ENCODE measurements at places on chromosomes 3 and 15. TPM values are rescaled to one million over a fixed set of nuclear protein-coding genes. Genes with fewer than 3 reads are reported as not detected.

DNA sequence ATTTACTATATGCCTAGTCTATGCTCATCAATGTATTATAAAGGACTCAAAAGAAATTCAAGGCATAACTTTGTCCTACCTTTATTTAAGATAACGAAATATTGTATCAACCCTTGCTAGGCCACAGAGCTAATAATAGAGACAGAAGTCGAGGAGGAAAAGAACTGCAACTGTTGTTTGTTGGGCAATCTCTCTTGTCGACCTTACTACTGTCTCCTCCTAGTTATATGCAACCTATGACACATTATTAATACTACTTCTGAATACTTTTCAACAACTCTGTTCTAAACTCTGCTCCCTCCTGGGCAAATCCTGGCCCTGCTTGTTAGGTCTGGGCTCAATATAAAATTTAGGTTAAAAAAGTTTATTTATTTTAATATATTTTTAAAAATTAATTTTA, 24.6 kb downstream of the SPPL2A start:
- DNase-seq = no peak
- H3K27ac ChIP-seq = no peak overlapping the region
- H3K36me3 ChIP-seq = peaks cover 12% of the 10 kb centered on the region
- H3K4me1 ChIP-seq = no peaks in the 10 kb centered on the region
- no peaks in the 10 kb centered on the region for H3K27me3 ChIP-seq
- H3K4me3 ChIP-seq = no peak overlapping the region

The C15orf39 gene
- 4.0 TPM for total RNA-seq

GRCh38 chr3:9704347-9705322, 1.0 kb downstream of the CPNE9 start:
- H3K27ac ChIP-seq = no peak overlapping the region
- H3K36me3 ChIP-seq = no peaks in the 10 kb centered on the region
- peaks cover 8% of the 10 kb centered on the region for H3K4me1 ChIP-seq
- H3K4me3 ChIP-seq = peak overlapping the region; percentile 11

DNA sequence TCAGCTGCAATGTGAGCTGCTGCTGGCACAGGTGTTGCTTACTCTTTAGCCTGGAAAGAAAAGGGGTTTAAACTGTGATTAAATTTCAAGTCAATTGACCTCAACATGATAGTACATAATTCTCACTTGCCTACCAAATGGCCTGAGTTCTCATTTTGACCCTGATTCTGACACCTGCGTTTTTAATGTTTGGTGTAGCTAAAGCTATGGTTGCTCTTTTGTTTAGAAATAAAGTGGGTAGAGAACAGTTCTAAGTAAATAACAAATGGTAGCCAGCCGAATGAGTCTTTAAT, 100.8 kb upstream of the SOX2 start:
- H3K4me3 ChIP-seq = no peak overlapping the region
- H3K4me1 ChIP-seq = no peaks in the 10 kb centered on the region
- DNase-seq = no peak
- H3K27ac ChIP-seq = no peak overlapping the region

GRCh38 chr3:156252656-156253055, 132.3 kb downstream of the KCNAB1 start:
- no peaks in the 10 kb centered on the region for H3K36me3 ChIP-seq
- no peak overlapping the region for H3K4me3 ChIP-seq
- H3K27ac ChIP-seq = no peak overlapping the region

- no peaks in the 10 kb centered on the region for H3K36me3 ChIP-seq
- H3K4me3 ChIP-seq = no peak overlapping the region
- H3K4me1 ChIP-seq = peaks cover 10% of the 10 kb centered on the region
Measured at GRCh38 chr3:48305396-48305795, 28.1 kb downstream of the SPINK8 start.

GRCh38 chr3:24390169-24391130, 104.2 kb downstream of the THRB start:
- no peaks in the 10 kb centered on the region for H3K27me3 ChIP-seq
- H3K4me1 ChIP-seq = peaks cover 4% of the 10 kb centered on the region
- H3K27ac ChIP-seq = no peak overlapping the region

The MAP1A gene
- total RNA-seq = 0.42 TPM

DNA sequence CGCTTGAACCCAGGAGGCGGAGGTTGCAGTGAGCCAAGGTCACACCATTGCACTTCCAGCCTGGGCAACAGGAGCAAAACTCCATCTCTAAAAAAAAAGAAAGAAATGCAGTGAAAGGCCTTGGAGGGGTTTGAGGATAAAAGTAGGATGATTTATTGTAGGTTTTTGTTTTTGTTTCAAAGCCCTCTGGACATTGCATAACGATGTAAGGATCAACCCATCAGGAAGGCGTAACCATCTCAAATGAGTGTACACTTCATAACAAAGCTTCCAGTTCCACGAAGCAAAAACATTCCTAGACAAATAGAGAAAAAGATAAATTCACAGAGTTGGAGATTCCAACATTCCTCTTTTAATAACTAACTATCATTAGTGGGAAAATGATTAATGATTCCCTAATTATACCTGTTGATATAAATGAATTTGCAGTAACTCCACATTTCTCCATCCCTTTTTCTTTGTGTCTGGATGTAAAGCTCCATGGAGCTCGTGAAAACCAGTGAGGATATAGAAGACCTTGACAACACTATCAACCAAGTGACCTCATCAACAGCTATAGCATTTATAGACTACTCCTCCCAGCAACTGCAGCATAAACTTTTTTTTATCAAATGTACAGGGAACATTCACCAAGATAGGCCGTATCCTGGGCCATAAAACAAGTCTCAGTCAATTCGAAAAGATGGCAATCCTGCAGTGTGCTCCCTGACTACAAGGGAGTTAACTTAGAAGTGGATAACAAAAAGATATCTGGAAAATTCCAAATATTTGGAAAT, 48.7 kb upstream of the PPP4R2 start:
- DNase-seq = no peak
- H3K36me3 ChIP-seq = no peaks in the 10 kb centered on the region
- peaks cover 4% of the 10 kb centered on the region for H3K4me1 ChIP-seq
- no peaks in the 10 kb centered on the region for H3K27me3 ChIP-seq

DNA sequence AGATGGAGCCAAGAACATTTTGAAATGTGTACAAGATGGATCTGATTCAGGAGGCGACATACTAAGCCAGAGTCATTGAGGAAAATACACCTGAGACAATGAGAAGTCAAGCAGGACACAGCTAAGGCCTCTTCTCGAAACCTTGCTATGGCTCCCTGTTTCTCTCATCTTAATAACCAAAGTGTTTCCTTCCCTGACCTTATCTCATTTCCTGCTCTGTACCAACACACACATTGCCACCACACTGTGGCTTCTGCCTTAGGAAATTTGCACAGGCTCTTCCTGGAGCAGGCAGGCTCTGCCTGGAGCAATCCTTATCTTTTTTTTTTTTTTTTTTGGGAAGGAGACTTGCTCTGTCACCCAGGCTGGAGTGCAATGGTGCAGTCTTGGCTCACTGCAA, 36.6 kb downstream of the OXSM start:
- H3K4me1 ChIP-seq = no peaks in the 10 kb centered on the region
- DNase-seq = no peak
- H3K27ac ChIP-seq = no peak overlapping the region
- H3K4me3 ChIP-seq = no peak overlapping the region

The NISCH gene
- total RNA-seq = 39.8 TPM

DNA sequence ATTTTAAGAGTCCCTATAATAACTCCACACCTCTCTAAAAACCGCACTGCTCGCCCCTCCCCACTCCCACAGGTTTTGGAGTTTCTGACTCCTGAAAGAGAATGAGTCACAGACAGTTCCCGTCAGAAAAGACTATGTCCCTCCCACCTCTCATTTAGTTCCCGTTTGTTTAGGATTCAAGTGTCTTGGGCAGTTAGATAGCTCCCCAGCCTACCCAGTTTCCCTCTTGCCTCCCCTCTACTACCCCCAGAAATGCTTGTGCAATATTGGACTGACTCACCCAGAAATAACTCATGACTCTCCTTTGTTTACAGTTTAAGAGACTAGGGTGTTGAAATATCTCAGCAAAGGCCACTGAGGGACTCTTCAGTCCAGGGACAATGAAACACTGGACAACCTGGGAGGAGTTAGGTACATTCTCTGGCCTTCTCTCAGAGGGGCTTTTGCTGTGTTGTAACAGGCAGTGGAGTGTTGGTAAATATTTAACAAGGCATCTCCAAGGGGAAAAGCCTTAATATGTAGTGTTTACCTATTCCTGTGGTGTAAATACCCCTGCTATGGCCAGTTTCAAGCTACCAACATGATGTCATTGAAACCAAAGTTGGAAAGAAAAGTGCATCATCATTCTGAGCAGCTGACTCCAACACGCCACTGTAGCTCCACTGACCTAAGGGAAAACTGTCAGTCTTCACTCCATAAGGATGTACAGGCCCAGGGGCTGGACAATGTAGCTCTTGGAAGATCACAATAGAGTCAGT, 96.1 kb upstream of the CHD2 start:
- H3K4me3 ChIP-seq = no peak overlapping the region
- H3K4me1 ChIP-seq = no peaks in the 10 kb centered on the region
- H3K27me3 ChIP-seq = no peaks in the 10 kb centered on the region

The GOLGA8H gene
- 0.17 TPM for total RNA-seq

GRCh38 chr3:30256474-30256873, 349.9 kb upstream of the TGFBR2 start:
- no peak overlapping the region for H3K4me3 ChIP-seq
- H3K4me1 ChIP-seq = peaks cover 2% of the 10 kb centered on the region
- no peaks in the 10 kb centered on the region for H3K36me3 ChIP-seq
- H3K27me3 ChIP-seq = no peaks in the 10 kb centered on the region

- no peaks in the 10 kb centered on the region for H3K27me3 ChIP-seq
- H3K4me3 ChIP-seq = no peak overlapping the region
- H3K27ac ChIP-seq = no peak overlapping the region
- no peaks in the 10 kb centered on the region for H3K36me3 ChIP-seq
- no peak for DNase-seq
Measured at GRCh38 chr3:194782698-194783404, 97.2 kb downstream of the FAM43A start.

GRCh38 chr3:111481551-111481950, 60.4 kb upstream of the CD96 start:
- H3K27ac ChIP-seq = no peak overlapping the region
- H3K4me3 ChIP-seq = no peak overlapping the region
- no peak for DNase-seq
- no peaks in the 10 kb centered on the region for H3K36me3 ChIP-seq

- no peak for DNase-seq
- no peaks in the 10 kb centered on the region for H3K27me3 ChIP-seq
- H3K36me3 ChIP-seq = no peaks in the 10 kb centered on the region
- no peak overlapping the region for H3K27ac ChIP-seq
- H3K4me3 ChIP-seq = no peak overlapping the region
Measured at GRCh38 chr3:178393824-178394223, 142.4 kb upstream of the KCNMB2 start.

DNA sequence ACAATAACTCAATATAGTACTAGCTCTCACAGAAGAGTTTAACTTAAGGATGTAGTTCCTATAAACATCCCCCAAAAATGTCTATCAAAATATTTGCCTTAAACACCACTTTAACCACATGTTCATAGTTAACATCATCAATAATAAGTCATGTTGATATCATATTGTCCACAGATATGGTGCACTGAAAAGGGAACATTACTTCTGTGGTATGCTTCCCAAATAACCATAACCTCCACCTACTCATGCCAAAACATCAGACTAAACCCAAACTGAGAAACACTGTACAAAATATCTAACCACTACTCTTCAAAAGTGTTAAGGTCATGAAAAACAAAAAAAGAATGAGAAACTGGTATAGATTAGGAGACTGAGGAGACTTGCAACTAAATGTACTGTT, 32.9 kb downstream of the SLC4A7 start:
- no peak for DNase-seq
- H3K27me3 ChIP-seq = no peaks in the 10 kb centered on the region
- H3K4me3 ChIP-seq = no peak overlapping the region
- H3K36me3 ChIP-seq = no peaks in the 10 kb centered on the region

The NR2E3 gene
- total RNA-seq = not detected

GRCh38 chr3:171248426-171249111, 211.6 kb downstream of the TNIK start:
- H3K36me3 ChIP-seq = no peaks in the 10 kb centered on the region
- H3K4me1 ChIP-seq = no peaks in the 10 kb centered on the region
- H3K27me3 ChIP-seq = no peaks in the 10 kb centered on the region
- H3K4me3 ChIP-seq = no peak overlapping the region

DNA sequence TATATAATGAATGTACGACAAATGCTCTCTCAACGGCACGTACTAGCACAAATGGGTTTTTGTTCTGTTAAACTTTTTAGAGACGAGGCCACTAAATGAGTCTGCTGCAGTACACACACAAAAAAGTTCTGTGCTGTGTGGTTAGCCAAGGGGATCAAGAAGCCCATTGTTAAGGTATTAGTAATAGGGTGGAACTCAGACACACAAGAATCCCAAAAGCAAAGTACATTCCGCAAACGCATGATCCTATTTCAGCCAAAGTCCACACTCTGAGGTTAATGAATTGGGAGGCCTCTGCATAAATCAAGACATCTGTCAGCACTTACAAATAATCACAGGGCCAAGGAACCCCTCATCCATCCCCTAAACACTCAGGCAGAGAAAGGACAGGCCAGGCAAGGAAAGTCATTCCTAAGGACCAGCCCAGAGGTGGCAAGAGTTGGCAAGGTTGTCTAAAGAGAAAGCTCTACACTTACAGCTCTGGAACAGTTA, 12.1 kb downstream of the OSBPL10 start:
- H3K27ac ChIP-seq = peak overlapping the region; percentile 21
- no peaks in the 10 kb centered on the region for H3K27me3 ChIP-seq
- no peaks in the 10 kb centered on the region for H3K4me1 ChIP-seq
- no peak for DNase-seq

The POU1F1 gene
- total RNA-seq = not detected

DNA sequence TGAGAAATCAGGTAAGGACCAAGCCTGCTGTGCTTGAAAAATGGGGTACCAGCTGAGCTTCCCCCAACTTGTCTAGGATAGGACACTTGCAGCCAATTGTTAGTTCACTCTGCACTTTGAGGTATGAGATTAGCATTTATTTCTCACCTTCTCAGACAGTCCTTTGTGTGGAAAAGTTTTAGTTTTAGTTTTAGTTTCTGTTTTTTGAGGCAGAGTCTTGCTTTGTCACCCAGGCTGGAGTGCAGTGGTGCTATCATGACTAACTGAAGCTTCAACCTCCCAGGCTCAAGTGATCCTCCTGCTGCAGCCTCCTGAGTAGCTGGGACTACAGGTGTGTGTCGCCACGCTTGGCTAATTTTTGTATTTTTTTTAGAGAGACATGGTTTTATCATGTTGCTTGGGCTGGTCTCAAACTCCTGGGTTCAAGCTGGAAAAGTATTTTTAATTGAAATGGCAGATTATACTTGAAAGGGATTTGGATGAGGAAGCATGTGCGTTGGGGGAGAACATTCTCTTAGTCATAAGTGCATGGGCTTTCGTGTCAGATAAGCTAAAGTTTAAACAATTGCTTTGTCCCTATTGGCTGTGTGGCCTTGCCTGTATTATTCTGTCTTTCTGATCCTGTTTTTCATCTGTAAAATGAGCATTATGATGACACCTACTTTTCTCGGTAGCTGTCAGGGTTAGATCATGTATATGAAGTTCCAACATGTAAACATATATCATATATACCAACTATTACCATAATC, 25.2 kb upstream of the CCK start:
- H3K36me3 ChIP-seq = no peaks in the 10 kb centered on the region
- H3K27me3 ChIP-seq = no peaks in the 10 kb centered on the region
- no peak overlapping the region for H3K27ac ChIP-seq
- H3K4me1 ChIP-seq = no peaks in the 10 kb centered on the region
- no peak overlapping the region for H3K4me3 ChIP-seq

All from liver (tissue), 10 donors.